ENCODE measurements at places on chromosomes 3 and 15.

GRCh38 chr3:148512648-148513047 lies 185.1 kb upstream of the AGTR1 start:
- no peak for DNase-seq

DNA sequence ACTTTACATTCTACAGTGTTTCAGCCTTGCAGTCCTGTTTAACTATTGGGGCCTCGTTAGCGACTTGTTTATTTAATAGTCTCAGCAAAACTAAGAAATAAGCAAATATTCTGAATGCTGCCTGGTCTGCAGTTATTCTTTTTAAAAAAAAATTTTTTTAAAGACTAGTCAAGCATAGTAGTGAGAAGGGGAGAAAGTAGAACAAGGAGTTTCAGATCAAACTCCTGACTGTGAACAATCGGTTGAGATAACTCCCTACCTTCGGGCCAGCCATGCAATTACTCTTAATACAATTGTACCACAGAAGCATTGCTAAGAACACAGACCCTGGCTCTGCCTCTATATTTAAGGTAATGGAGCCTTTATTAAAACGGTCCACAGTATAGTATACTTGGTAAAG lies 5.8 kb upstream of the DUT start:
- no peak for DNase-seq

GRCh38 chr3:119589102-119589773 lies 8.4 kb upstream of the PLA1A start:
- no peak for DNase-seq

- no peak for DNase-seq
Measured at GRCh38 chr15:59993041-59993750, 10.9 kb upstream of the FOXB1 start.

DNA sequence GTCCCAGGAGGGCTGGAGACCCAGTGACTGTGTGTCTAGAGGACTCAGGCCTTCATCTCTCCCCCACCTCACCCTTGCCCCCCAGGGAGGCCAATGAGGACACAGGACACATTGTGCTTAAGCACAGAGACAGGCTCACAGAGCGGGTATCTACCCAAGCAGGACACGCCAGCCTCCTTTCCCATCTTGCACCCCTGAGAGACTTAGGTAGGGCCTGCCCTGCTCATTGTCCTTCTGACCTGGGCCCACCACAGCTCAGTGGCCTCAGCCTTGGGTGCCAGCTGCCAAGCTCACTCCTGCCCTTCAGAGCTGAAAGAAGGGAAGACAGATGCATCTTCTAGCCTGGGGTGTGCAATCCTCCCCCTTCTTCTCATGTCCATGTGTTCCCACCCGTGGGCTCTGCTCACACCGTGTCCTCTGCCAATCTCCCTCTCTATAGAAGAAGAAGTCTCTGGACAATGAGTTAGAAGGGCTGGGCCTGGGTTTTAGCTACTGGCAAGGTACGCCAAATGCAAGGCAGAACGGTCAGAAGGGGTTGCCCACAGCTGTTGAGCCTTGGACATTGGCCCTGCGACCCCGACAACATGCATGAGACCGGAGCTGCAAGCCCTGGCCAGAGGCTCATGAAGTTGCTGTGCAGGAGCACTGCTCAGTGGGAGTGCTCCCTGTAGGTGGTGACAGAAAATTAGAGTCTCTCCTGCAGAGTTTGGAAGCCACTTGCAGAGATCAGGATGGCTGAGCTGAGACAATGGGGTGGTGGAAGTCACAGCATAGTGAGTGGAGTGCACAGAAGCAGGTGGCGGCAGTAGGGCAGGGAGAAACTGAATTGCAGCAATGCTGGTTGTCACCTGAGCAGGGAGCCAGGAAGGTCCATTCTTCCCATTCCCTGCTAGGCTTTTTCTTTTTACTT lies 32.8 kb downstream of the ACSBG1 start:
- no peak for DNase-seq

GRCh38 chr3:72100080-72100511 lies 315.1 kb upstream of the PROK2 start:
- no peak for DNase-seq

- DNase-seq, result no peak
Measured at GRCh38 chr3:169305460-169305859, 358.1 kb downstream of the MECOM start.

DNA sequence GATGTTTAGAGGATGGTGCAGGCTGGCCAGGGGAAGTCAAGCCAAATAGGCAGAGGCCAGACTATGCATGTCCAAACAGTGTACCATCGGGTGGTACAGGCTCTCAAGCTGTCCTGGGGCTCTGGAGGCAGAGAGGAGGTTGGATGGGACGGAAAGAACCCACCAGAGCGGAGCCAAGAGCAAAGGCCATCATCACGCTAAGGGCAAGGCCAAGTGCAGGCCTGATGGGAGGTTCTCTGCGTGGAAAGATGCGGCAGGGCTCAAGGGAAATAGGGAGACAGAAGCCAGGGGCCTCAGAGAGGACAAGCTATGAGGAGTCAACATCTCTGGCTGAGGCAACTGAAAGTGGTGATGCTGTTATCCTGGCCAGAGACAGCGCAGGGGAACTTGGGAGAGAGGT lies 102.7 kb downstream of the ASB7 start:
- no peak for DNase-seq

DNA sequence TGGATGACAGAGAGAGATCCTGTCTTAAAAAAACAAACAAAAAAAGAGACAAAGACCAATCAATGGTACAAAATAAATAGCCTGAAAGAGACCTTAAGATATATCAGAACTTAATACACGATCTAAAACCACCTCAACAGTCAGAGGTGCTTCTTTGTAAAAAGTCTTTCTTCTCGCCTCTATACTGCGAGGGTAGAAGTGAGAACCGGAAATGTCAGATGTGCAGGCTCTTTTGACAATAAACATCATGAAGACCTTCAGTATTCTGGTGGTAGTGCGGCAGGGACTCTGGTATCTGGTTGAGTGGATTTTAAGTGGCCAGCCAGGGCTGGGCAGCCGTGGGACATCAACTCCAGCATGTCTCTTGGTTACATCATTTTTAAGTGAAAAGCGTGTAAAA lies 30.0 kb downstream of the RUBCN start:
- DNase-seq, result no peak

DNA sequence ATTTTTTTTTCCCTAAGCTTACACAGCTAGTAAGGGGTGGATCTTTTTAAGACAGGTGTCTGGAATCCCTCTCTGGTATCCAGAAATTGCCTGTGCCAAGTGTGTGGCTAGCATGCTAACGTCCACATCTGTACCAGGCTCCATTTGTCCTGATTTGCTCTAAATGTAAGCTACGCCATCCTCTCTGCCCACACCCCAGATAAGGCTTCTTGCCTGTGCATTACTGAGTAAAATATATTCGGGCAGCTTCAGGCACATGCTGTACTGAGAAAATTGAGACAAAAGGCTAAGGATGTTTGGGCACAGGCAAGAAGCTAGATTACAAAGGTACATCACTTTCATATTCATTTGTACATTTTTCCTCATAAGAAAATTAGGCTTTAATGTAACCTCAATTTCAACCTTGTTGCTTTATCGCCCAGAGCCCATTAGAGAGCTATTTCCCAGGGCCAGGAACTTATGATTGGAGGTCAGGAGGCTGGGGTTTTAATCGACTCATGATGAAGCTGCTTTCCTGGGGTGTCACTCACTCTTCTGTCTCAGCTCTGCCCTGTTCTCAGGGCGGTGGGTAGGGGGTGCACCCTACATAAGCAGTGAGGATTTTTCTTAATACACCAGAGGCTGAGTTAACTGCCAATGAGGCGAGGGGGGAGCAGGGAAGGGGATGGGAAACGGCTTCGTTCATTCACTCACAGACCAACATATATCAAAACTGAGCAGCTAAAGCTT lies 106.3 kb downstream of the RORA start:
- no peak for DNase-seq

DNA sequence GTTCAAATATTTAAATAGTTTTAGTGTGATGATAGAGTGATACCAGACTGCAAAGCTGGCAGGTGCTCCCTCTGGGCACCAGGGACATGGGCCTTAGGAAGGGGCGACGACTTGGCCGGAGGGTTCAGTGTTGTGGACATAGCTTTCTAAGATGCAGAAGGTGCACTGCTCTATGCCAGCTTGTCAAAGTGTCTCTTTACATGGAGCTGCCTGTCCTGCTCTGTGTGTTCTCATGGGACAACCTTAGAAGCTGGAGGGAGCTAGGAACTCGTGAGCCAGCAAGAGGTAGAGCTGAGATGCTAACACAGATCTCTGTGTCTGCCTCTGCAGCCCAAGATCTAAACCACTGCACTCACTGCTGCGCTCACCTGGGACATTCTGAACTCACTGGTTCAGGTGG lies 77.8 kb downstream of the SENP2 start:
- no peak for DNase-seq

- DNase-seq, result no peak
Measured at GRCh38 chr3:151845306-151845905, 28.0 kb upstream of the SUCNR1 start.

DNA sequence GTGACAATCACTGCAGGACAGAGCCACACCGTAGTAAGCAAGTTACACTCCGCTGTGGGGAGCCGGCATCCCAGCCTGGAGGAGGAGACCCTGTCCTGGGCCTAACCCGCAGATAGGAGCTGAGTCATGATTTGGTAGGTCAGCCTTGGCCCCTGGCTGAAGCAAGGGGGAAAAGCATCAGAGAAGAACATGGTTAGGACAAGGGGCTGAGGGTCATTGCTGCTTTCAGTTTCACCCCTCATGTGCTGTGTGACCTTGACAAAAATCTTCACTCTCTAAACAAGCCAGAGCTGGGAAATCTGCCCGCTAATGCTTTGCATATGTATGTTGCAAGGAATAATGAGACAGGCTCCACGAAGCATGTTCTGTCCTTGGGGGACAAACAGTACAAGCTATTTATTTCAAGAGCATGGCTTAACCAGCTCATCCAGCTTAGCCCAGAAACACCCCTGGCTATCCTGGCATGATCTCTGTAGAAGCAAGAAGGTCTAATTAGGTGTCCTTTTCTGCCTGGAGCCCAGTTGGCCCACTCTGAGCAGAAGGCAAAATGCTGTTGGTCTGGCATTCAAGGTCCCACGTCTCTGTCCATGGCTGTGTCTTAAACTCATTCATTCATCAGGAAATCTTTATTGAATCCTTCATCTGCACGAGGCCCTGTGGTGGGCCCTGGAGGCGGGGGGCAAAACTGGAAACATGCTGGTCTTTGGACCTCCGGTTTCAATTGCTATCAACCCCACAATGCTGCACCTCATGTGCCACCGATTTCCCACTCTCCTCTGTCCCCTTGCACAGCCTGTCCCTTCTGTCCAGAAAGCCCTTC lies 221.3 kb upstream of the LYSMD4 start:
- DNase-seq, result no peak

GRCh38 chr15:78168608-78169007 lies 19.4 kb downstream of the IDH3A start:
- DNase-seq, result no peak

DNA sequence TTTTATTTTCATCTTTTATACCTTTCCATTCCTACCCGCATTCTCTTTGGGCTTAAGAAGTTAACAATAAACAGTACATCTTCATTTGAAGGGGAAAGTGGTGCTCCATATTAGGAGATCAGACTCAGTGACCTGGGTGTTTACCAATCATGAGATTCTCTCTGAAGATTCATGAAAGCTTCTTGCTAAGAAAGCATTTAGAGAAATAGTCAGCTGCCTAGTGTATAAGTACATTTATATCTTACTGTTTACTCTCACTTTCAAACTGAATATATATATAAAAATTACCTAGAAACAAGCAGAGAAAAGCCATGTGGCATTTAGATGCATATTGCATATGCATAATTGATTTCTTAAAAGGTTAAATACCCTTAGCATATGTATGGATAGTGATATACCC lies 100.5 kb downstream of the KCNH8 start:
- DNase-seq, result no peak

DNA sequence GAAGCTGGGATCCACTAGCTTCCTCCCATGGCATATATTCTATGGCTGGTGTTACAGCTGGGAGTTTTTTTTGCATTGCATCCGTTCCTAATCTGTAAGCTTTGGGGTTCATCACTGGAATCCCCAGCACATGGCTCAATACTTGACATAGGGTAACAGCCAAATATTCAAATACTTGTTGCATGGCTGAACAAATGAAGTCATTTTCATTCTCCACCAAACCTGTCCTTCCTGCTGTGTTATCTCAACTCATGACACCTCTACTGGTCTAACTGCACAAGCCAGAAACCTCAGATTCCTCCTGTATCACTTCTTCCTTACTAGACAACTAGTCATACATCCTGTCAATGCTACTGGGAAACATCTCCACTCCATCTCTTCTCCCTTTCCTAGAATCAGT lies 43.4 kb downstream of the ST3GAL6 start:
- DNase-seq, result no peak

DNA sequence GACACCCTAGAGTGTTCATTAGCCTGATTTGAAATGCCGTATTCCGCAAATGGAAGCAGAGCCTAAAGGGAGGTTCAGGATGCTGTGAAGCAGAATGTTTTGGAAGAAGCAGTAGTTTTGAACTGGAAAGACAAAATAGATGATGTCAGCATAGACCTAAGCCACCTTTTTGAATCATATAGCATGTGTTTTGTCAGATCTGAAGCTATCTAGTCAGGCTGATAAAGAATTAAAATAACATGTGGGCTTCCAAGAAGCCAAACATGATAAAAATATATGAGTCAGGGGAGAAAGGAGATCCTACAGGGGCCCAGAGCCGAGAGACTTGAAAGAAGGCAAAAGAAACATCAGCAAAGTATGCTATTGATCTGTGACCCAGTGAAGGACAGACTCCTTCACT lies 47.2 kb upstream of the RASA2 start:
- DNase-seq, result no peak

- no peak for DNase-seq
Measured at GRCh38 chr3:42134867-42135464, 43.8 kb downstream of the TRAK1 start.

DNA sequence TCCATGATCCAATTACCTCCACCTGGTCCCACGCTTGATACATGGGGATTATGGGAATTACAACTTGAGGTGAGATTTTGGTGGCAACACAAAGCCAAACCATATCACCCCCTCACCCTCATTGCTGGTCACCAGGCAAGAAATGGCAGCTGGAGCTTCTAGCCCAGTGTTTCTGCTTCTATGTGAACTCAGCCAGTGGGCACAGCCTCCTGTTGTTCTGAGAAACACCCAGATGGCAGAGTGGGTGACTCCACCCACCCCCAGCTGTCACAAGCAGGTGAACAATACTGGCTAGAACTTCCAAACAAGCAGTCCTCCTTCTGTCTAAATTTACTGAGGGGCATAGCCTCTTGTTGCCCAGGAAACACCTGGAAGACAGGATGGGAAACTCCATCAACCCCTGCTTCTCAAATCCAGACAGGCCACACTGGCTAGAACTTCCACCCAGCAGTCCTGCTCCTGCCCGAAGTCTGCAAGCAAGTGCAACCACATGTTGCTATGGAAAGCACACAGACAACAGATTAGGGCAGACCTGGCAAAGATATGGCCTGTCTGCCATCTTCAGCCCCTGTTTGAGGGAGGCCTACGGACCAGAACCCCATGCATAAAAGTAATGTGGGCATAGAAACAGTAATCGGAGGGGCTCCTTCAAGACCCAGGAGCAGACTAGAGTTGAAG lies 114.1 kb downstream of the DTWD1 start:
- no peak for DNase-seq
